Non-pigmented ciliary epithelial cell (primary cell): ENCODE measurements at places on chromosomes 5 and 9.

DNA sequence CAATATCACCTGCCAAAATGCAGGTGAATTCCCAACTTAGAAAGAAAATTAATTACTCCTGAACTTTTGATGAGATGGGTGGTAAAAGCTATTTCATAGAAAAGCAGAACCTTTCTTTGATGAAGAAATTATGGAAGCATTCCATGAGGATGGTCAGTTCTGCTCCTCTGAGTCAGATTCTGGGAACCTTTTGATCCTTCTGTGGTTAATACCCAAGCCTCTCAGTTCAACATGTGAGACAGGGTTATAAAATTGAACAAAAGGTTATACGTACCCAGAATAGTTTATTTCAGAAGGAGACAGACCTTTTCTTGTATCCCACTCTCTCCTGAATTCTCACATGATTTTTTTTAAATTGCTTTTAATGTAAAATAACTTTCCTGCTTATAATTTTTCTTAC is 767.6 kb upstream of the ADAMTS16 start:
- no peak for DNase-seq

GRCh38 chr5:74272024-74272775 is 368.3 kb downstream of the ENC1 start:
- DNase-seq: peak; percentile 40

- DNase-seq: peak; percentile 73
Measured at GRCh38 chr5:57383093-57383861, 99.3 kb downstream of the ACTBL2 start.

DNA sequence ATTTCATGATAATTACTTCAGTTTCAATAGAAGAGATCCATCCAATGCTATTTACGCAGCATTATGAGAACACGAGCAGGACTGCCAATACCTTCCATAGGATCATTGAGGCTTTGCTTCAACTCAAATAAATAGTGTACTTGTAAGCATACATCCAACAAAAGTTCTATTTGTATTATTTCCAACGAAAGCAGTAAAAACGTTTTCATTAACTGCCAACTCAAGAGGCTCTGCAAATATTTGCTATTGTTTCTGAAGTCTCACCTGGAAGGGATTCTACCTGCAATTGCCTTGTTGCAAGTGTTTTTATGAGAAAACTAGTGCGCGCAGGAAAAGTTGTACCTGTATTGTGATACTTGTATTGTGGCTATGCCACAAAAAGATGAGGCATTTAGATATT is 11.0 kb upstream of the GNPDA1 start:
- DNase-seq: no peak

- DNase-seq: no peak
Measured at GRCh38 chr5:179833709-179834070, 13.0 kb downstream of the SQSTM1 start.

DNA sequence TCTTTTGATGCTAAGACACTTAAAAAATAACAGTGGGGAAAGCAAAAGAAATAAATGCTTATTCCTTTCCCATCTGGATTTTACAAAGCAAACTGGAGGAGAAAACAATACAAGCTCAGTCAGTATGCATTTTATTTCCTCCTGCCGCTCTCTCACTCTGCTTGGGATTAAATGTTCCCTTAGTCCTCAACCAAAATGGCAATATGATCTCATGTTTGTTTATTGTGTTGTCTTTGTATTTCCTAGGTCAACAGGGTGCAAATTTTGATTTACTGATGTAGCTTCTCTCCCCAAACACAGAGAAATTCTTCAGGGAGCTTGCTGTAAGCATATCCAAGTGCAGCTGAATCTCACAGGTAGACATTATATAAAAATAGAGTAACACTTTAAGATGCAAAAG is 92.1 kb upstream of the ERBIN start:
- no peak for DNase-seq

- DNase-seq: no peak
Measured at GRCh38 chr9:34520096-34520495, 2.7 kb downstream of the ENHO start.

- DNase-seq: no peak
Measured at GRCh38 chr5:75337366-75338021, 474 bp downstream of the HMGCR start.

GRCh38 chr5:171433982-171434676 is 14.7 kb downstream of the FGF18 start:
- DNase-seq: no peak

DNA sequence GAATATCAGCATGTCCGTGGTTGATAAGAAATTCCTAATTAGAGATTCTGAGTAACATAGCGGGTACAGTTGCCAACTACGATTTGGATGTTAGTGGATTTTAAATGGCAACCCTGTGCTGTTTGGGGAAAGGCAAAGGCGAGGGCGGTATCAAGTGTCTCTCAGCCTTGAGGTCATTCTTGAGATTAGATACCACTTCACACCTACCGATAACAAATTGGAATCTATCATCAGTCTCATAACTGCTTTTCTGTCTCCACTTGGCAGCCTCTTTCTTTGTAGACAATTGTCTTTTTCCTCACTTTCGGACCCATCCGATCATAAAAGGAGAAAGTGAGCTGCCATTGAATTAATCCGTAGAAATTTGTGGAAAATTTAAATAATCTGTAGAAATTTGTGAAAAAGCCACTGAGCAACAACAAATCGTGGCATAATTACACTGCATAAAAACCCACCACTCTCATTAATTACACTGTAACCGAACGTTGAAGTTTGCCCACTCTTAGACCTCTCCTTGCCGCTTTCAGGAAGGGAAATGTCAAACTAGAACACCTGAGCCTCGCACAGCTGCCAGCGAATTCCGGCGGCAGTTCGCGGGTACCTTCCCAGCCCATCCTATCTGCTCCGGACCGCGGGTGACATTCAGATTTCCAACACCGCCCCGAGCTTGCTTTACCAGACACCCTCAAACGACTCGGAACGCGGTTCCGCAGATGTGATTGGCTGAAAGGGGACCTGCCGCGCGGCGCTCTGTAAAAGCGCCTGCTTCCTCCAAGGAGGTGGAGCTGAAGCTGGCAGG is 849 bp upstream of the RGMB start:
- DNase-seq: no peak

GRCh38 chr5:145902421-145902820 is 29.6 kb upstream of the GRXCR2 start:
- no peak for DNase-seq

- DNase-seq: no peak
Measured at GRCh38 chr5:39541920-39542319, 117.1 kb upstream of the DAB2 start.

- no peak for DNase-seq
Measured at GRCh38 chr9:93030642-93031628, 27.6 kb upstream of the SUSD3 start.

DNA sequence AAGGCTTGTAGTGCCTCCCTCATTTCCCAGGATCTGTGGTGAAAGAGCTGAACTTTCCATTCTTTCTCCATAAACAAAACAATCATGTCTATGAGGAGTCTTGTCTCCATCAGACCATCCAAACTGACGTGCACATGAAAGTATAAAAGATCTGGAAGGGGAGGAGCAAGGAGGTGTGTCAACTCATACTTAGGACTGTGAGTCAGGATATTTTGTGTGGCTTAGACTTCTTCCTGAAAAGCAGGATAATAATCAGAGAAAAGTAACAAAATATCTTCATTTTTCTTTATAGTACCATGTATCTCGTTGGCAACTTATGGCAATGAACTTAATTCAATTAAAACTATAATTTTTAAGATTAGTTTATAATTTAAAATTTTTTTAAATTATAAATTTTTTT is 96.0 kb upstream of the PRRC1 start:
- no peak for DNase-seq

GRCh38 chr5:2184563-2185540 is 302.1 kb upstream of the IRX4 start:
- DNase-seq: no peak
